Psoas muscle (tissue), 8 donors: ENCODE measurements at places on chromosomes 1 and 21. TPM values are rescaled to one million over a fixed set of nuclear protein-coding genes. Genes with fewer than 3 reads are reported as not detected.

Gene MAN1C1
- 6.7 TPM for total RNA-seq

Gene A3GALT2
- total RNA-seq = not detected

Gene OR6N1
- not detected for total RNA-seq

Gene PTAFR
- 1.2 TPM for total RNA-seq

Gene DNAH14
- 0.84 TPM for total RNA-seq

Gene FOXD2
- total RNA-seq = 0.10 TPM

Gene DMBX1
- total RNA-seq = not detected
